Stimulated activated CD4-positive, alpha-beta T cell treated with anti-CD3 and anti-CD28 coated beads, TNF-alpha, amount 100 ng/mL, for 1 hour (primary cell): ENCODE measurements at places on chromosomes 11 and 22.

DNA sequence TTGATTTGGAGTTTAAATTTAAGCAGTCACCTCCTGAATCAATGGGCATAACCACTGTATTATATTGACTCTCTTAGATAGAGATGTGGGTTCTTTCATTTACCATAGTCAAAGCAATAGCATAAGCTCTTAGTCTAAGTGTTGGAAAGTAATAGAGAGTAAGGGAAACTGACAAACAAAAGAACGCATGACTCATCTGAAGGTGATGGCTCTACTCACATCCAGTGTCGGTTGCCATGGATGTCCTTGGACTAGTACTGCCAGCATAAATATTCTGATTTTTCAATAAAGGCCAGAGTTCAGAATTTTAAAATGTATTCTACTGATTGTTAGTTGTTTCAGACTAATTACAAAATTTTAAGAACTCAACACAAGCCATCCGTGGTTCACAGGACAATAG is 444.9 kb upstream of the DDI1 start:
- no peak for DNase-seq

DNA sequence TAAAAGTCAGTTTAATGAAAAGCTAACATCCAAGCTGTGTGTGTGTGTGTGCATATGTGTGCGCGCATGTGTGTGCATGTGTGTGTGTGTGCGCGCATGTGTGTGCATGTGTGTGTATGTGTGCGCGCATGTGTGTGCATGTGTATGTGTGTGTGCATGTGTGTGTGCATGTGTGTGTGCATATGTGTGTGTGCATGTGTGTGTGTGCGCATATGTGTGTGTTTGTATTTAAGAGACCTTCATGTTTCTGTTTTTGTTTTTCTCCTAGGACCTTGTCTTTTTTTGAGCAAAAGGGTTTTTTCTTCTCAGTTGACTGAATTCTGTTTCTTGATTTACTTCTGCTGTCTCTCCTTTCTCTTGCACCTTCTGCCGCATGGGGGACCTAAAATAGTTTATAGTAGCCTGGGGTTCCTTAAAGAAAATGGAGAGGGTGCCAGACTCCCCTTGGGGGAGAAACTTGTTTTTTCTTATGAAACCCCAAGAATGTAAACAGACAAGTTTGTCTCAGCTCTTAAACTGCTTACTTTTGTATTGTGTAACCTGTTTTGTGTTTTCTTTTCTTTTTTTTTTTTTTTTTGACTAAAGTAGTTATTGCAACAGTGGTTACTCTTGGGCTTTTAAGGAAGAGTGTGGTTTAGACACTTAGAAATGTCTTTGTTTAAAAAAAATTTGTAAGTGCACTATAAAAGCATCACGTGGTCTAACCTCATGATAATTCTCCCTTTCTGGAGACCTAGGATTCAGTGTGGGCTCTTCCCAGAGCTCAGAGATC is 53.0 kb downstream of the OSBPL5 start:
- DNase-seq, result no peak

GRCh38 chr22:44256085-44256484 is 56.7 kb downstream of the SHISAL1 start:
- no peak for DNase-seq

GRCh38 chr22:29563652-29564460 is 10.3 kb upstream of the THOC5 start:
- no peak for DNase-seq

GRCh38 chr11:115924744-115925567 is 420.7 kb upstream of the CADM1 start:
- no peak for DNase-seq

DNA sequence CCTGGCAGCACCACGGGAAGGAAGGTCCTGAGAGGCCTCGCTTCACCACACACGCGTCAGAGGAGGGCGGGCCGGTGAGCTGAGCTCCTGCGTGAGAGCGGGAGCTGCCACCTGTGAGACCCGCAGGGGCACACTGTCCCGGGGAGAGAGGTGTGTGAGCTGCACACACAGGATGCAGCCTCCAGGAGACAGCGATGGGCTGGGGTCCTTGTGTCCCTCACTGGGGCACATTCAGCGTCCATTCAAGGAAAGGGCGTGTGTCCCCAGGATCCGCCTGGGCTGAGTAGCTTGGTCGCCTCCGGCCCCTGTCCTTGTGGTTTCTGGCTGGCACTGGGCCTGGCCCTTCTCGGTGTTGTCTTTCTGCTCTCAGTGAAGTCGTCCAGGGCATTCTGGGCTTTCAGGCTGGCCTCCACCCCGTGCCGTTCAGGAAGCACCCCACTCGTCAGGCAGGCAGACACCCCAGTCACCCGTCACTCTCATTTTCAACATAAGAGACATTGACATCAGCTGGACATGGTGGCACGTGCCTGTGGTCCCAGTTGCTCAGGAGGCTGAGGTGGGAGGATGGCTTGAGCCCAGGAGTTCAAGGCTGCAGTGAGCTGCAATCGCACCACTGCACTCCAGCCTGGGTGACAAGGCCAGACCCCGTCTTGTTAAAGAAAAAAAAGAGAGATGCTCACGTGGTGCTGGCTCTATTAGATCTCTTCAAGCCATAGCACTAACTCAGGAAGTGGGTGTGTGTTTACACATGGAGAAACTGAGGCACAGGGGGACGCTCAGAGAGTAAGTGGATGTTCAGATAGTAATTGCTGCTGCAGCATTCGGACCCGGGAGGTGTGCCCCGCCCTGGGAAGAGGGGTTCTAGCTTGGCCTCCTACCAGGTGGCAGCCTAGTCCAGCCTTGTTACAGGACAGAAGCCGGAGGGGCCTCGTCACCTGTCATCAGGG is 1081.6 kb downstream of the BRD1 start:
- DNase-seq, result no peak

DNA sequence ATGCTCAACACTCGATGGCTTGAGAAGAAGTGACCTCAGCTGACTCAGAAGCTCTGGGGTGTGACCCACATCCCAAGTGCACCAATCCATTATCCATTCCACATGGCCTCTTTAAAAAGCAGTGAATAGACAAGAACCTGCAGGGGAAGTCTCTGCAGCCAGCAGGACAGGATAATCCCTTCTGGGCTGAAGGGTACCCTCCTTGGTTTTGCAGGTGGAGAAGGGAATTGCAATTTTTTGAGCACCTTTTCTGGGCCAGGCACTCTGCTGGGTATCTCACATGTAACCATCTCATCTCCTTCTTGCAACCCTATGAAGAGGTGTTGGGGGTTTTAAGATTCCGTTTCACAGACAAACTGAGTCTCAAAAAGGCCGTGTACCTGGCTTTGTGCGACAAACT is 76.6 kb downstream of the MYO18B start:
- DNase-seq, result no peak
